ENCODE measurements at places on chromosomes 7 and 10. TPM values are rescaled to one million over a fixed set of nuclear protein-coding genes. Genes with fewer than 3 reads are reported as not detected.

GRCh38 chr7:39183796-39184195, 206.1 kb downstream of the POU6F2 start:
- no peak for DNase-seq

DNA sequence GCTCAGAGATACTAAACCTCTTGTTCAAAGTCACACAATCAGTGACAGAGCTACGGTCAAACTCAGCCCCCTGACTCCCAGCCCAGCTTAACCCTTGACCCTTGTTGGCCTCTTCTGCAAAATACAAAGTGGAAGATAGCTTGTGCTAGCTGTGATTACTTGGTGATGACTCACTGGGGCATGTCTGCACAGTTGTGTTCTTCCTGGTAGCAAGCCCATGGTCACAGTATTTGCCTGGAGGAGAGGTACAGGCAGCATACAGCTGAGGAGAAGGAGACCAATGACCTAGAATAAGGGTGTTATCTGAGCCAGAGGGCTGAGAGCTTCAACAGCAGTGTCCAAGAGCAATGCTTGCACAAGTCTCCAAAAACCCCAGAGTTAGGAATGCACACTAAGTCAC, 5.7 kb upstream of the HSPA12A start:
- DNase-seq, result no peak

- DNase-seq, result peak; percentile 69
These were observed 288.2 kb upstream of the ZMIZ1 start for GRCh38 chr10:78780551-78780961.

- DNase-seq, result no peak
These were observed 13.9 kb upstream of the ZNF282 start for GRCh38 chr7:149181450-149181790.

Gene EN2
- total RNA-seq, result 0.11 TPM

DNA sequence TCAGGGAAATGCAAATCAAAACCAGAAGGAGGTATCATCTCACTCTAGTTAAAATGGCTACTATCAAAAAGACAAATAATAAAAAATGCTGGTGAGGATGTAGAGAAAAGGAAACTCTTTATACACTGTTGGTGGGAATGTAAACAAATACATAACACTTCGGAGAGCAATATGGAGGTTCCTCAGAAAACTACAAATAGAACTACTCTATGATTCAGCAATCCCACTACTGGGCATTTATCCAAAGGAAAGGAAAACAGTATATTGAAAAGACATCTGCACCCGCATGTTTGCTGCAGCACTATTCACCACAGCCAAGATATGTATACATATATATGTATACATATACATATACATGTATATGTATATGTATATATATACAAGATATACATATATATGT, 94.2 kb downstream of the C10orf90 start:
- DNase-seq, result no peak

- DNase-seq, result no peak
These were observed 78.0 kb downstream of the WDR37 start for GRCh38 chr10:1134156-1134555.

Gene PRSS2
- total RNA-seq, result not detected

DNA sequence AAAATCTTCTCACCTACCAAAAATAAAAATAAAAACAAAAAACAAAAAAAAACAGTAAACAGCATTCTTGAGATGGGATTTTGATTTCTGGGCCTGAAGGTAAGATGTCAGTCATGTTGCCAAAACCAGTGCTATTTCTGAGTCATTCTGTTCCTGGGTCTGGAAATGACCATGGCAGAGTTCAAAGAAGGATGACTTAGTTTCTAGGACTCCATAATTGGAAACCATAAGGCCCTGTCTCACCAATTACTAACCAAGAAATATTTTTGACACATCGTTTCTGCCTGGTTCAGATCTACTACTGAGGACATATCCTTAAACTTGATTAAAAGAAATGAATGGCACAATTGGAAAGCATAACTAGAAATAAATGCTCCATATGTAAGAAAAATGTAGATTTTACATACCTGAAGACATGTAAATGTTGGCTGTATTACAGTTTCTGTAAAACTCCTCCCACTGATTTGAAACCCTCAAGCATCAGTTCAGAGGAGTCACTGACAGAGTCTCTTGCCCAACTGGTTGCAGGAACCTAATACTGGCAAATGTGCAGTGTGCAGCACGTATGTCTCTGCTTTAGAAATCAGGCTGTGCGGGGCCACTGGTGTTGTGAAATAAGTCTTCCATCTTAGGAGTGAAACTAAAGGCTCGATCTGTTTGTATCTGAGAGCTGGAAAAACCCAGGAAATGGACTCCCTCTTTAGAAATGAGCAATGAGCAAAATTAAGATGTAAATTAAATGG, 84.8 kb upstream of the EGR2 start:
- no peak for DNase-seq

Gene ZNF467
- 5.2 TPM for total RNA-seq

Gene KAZALD1
- 5.1 TPM for total RNA-seq

GRCh38 chr7:65609131-65609530, 235.5 kb downstream of the ZNF92 start:
- DNase-seq, result no peak

DNA sequence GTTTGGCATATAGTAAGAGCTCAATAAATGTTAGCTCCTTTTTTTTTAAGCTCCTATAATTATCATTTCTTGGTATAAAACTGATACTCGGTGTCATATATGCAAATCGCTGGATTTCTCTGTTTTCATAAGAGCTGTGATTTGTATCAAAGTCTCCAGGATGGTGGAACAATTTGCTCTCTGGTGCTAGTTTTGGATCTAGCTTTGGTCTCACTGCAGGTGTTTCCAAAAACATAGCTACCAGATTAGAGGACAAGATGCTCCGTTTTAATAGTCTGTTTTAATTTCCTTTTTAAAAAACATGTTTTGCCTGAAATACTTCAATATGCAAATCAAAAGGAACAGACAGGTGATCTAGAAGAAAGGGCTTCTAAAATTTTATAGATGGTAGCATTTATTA, 25.3 kb downstream of the ADAM22 start:
- DNase-seq, result no peak

GRCh38 chr10:72030762-72031543, 57.4 kb downstream of the SPOCK2 start:
- DNase-seq, result peak; percentile 80

- no peak for DNase-seq
These were observed 680.6 kb upstream of the MBL2 start for GRCh38 chr10:53453196-53453595.

DNA sequence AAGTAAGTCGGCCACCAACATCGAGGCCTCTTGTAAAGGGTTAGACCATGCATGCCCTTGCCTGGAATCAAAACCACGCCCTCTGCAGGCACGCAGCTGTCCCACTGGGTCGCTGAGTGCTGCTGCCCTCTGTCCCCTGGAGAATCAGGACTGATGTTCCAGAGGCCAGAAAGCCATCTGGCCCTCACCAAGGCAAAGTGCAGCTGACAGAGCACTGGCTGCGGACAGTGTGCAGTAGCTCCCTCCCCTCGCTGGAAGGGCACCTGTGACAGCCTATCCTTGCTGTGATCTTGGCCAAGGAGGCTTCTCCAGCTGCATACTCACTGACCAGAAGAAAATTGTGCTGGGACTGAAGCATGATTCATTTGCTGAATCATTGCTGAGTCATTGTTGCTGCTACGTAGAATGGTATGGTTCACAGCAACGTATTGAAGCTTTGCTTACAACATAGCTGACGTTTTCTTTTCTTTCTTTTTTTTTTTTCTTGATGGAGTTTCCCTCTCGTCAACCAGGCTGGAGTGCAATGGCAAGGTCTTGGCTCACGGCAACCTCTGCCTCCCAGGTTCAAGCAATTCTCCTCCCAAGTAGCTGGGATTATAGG, 30.4 kb downstream of the DDC start:
- DNase-seq, result no peak

DNA sequence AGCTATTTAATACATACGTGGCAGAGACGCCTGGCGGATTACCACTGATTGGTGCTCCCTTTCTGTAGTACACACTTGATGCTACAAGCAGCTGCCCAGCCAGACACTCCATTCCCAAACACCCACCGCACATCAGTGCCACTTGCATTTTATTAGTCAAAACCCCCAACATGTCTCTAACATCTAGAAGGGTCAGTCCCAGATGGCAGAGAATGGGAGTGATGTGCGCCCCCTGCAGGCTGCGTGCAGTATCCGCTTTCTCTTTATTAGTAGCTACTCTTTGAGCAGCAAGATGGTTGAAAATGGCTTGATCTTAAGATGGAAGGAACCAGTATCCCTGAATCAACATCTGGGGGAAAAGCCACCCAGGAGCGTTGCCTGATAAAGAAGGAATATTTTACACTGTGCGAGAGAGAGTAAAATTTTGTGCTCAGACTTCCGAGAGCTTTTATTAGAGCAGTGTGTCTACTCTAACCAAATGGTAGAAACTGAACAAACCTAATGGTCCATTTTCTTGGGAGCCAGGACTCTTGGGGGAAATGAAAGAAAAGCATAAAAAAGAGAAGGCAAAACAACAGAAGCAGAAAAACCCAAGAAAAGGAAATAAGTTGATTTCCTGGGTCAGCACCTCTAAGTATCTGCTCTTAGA, 78.3 kb downstream of the ST8SIA6 start:
- DNase-seq, result no peak

- DNase-seq, result no peak
These were observed 16.9 kb upstream of the TAX1BP1 start for GRCh38 chr7:27723085-27723484.

- no peak for DNase-seq
These were observed 142.0 kb upstream of the ADO start for GRCh38 chr10:62662486-62662885.

Gene TAS2R41
- total RNA-seq, result not detected

GRCh38 chr10:95517536-95518454, 43.4 kb downstream of the SORBS1 start:
- DNase-seq, result no peak

GRCh38 chr10:124701435-124701834, 42.7 kb downstream of the FAM53B start:
- DNase-seq, result peak; percentile 95

Gene PHTF2
- total RNA-seq, result 22.1 TPM

DNA sequence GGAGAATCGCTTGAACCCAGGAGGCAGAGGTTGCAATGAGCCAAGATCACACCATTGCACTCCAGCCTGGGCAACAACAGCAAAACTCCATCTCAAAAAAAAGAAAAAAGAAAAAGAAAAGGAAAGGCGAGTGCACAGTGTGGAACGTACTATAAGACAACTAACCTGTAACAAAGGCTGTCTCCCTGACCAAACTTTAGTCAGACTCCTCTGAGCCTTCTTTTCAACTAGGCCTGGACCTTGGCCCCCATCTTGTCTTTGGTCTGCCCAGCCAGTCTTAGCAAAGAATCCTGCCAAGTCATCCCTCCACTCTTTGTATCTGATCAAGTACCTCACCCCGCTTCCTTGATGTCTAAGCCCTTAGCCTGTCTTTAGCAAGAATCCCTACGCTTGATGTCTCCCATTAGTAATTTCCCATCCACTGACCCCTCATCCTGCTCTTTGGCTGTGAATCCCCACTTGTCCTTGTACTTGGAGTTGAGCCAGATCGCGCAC, 68.9 kb upstream of the KDM7A start:
- no peak for DNase-seq

DNA sequence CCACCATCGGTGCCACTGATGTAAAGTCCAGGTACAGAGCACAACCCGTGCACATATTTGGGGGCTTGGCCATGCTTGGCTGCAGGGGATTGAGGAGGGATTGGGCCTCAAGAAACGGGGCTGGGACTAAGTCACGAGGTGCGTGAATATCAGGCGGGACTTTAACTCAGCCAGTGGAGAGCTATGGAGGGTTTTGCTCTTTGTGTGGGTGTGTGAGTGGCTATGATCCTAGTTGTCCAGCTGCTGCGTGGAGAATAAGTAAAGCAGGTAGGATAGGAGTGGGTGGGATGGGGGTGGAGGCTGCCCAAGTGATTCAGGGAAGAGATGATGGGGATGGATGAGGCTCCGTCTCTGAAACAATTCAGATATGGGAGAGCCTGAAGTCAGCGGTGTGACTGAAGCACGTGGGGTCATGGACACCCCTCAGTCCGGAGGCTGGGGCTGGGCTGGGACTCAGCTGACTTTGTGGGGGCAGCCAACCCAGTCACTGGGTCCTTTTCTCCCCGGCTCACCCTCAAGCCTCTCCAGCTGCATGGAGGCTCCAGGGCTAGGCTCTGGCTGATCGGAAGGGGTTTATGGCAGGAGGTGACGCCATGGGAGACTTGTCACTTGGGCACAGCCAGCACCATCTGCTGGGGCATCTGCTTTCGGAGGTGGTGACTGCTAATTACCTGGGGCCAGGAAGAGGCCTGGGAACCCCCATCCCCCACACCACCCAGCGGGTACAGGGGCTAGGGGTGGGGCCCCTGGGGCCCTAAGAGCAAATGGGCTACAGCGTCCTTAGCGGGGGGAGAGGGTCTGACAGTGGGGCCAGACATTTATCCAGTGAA, 1.7 kb upstream of the LFNG start:
- DNase-seq, result no peak

DNA sequence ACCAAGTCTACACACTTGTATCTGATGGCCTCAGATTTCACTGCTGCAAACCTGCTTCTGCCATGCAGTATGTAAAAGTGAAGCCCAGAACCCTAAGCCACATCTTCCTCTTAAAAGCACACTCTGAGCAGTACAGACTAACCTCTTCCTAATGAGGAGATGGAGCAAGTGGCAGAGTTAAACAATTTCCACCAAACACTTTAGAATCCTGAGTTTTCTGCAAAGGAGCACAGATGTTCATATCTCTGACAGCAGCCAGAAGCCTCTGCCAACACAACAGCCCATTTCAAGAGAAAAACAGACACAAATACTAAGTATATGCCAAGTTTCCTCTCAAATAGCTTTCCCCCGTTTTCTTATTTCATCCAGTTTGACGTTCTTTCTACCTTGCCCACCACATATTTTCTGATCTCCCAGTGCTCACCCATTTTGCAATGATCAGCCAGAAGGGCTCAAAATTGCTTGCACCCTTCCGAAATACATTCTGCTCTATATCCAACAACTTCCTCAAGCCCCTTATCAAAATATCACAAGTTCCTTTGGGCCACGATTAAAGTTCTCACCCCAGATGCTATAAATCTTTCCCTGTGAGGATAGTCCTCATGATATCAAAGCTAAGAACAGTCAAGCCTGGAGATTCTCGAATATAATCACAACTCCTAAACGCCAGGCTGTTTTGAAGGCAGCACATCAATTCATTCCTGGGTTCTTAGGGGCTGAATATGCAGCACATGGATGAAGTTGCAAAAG, 27.5 kb downstream of the ELMO1 start:
- DNase-seq, result no peak

Gene C10orf53
- not detected for total RNA-seq

Gene PPP1R17
- not detected for total RNA-seq
